Stimulated activated CD8-positive, alpha-beta memory T cell treated with anti-CD3 and anti-CD28 coated beads, Interleukin-7, amount 100 ng/mL, for 1 hour (primary cell): ENCODE measurements at places on chromosomes 13 and 19.

DNA sequence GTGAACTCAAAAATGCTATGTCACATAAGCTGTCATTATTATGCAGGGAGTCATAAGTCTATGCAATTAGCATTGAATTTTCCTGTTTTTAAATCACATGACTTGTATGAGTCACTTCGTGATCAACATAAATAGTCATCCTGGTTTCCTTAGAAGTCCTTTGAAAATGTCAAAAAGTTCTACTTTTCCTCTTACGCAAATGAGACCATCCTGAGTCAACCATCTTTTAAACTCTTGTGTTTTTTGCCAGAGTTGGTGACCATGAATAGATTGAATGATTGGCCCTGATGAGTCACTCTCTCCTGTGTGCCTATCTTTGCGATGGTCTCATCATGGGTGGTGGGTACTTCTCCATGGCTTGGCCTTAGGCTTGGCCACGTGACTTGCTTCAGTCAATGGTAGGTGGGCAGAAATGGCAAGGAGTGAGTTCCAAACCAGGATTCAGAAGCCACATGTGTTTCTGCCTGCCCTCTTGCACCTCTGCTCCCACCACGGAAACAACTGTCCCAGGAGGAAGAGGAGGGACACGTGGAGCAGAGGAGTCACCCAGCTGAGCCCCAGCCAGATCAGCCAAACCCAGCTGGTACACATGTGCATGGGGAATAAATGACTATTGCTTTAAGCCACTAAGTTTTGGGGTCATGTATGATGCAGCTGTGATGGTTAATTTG lies 123.5 kb upstream of the CACNA1A start:
- DNase-seq = no peak

- no peak for DNase-seq
Observed at GRCh38 chr19:12778017-12778904, 2.9 kb upstream of the HOOK2 start.

- no peak for DNase-seq
Observed at GRCh38 chr13:95896301-95896700, 156.9 kb downstream of the UGGT2 start.

DNA sequence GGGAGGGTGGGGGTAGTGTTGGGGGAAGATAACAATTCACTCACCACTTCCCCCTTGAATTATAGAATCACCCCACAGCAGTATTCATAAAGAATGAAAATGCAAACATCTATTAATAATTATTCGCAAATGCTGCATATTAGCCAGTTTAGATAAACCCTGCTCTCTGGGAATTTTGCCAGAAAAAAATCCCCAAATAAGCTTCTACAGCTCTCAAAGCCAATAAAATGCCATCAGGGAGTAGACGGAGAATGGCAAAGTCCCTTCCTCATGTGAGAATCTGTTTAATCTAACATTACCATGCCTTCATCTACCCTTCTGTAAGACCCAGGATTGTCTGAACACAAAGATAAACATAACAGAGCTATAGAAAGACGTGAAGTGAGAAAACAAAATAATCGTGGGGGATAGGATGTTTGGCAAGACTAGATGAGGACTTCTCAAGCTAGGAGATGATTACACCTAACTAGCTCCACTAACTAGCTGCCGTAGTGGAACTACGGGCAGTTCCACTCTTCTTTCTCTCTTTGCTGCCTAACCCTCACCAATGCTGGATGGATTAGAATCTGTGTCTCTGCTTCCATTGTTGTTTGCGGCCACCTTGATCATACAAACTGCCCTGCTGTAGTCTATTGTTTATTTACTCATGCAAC lies 32.4 kb upstream of the CACNA1A start:
- DNase-seq = no peak

GRCh38 chr13:46675016-46675415 lies 121.9 kb downstream of the ESD start:
- DNase-seq = no peak

DNA sequence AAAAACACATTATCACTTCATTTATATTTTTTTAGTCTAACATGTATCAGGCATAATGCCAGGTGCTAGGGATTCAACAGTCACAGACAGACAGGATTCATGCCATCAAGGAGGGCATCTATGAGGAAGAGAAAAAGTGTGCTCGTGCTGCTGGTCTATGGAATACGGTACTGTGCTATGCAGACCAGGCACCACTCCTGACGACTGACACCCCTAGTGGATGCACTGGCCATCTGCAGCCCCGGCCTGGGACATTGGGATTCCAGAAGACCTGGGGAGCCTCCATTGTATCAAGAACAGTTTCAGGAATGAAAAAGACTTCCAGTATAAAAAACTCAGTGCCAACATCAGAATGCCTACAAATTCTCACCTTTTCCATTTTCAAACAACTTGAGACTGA lies 94.0 kb downstream of the KLF12 start:
- DNase-seq = no peak

DNA sequence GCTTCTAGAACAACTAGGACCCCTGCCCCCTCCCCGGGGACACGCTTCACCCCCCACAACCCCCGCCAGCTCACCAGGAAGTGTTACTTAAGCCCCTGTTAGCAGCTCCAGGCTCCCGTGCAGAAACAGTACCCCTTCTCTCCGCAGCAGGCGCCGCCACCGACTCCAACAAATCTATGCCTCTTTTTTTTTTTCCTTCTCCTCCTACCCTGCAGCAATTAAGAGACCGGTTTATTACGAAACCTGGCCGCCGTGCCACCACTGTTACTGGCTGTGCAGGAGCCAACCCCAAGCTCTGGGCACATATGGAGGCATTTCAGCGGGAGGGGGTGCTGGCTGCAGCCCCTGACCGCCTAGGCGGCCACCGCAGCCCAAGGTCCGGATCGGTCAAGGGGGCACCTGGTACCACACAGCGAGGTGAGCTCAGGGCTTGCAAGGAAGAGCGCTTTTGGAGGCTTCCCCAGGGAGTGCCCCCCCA lies 2.4 kb downstream of the GADD45B start:
- peak; percentile 10 for DNase-seq

GRCh38 chr13:79237981-79238380 lies 168.1 kb downstream of the RBM26 start:
- DNase-seq = no peak

DNA sequence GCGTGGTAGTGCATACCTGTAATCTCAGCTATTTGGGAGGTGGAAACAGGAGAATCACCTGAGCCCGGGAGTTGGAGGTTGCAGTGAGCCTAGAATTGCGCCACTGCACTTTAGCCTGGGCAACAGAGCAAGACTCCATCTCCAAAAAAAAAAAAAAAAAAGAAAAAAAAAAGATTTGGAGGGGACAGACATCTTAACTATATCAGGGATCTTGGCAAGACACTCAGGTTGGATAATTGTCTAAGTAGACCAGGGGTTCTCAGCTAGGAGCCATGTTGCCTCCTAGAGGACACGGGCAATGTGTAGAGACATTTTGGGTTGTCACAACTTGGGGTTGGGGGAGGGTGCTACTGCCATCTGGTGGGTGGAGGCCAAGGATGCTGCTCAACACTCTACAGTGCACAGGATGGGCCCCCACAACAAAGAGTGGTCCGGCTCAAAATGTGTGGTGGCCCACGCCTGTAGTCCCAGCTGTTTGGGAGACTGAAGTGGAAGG lies 1.9 kb upstream of the ZNF580 start:
- no peak for DNase-seq

- no peak for DNase-seq
Observed at GRCh38 chr13:114079601-114080536, 52.6 kb downstream of the RASA3 start.

DNA sequence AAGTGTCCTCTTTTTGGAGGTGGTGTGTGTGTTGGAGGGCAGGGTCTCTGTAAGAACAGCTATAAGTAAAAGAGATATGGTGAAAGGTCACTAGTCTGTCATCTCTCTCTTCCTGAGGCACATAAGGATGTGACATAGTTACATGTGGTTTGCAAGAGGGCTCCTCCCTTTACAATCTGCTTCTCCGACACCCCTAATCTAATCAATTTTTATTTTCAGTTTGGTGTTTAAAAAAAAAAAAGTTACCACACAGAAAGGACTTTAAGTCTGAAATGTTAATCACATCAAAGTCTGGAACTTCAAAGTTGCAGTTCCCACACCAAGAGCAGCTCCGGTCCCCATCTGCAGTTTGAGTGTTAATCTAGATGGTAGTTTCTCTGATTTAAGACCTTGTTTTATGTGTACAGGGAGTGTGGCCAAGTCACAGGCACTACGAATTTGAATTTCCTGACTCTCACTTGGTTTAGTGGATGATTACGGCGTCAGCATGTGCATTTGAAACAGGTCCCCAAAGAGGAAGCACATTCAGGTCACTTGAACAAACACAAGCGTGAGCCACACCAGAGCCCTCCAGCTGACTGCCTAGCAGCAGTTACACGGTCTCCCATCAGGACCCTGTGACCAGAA lies 53.1 kb downstream of the FOXO1 start:
- DNase-seq = peak; percentile 20

DNA sequence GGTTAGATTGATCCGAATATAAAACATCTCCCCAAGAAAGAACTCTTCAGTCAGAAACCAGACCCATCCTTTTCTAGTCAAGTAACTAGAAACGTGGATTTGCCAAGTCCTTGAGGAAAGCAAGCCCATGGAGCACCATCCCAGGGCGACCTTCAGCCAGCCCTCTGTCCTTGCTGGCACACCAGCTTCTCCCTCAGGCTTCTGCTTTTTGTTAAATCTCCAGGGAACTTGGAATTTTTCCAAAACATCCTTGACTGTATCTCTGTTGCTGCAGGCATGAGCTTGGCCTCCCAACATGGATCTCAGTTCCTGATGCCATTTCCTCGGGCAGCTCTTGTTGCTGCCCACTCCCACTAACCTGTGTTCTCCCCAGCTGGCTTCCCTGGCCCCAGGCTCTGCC lies 27.1 kb upstream of the C1QTNF9 start:
- DNase-seq = no peak

DNA sequence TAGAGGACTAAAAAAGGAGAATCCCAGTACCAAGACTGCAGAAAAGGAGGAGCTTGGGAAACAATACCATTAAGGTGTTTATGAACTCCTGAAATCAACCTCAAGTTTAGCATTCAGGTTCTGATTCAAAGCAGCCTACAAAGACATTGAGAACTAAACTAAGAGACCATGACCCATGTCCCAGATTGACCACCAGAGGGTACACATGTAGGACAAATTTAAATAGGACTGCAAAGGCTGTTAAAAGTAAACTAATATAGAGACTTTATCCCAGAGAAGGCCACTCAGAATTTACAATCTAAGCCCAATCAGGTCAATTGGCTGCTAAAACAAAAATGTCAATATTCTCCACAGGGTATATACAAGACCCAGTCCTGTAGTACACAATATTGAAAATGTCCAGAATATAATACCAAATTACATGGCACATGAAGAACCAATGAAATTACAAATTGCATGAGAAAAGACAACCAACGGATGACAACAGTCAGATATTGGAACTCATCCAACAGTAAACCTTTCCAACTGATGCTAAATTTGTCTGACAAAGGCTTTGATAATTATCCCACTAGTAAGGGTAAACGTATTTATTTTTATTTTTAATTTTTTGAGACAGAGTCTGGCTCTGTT lies 682.4 kb downstream of the UQCRFS1 start:
- DNase-seq = no peak

- DNase-seq = no peak
Observed at GRCh38 chr19:54608792-54609191, 15.4 kb downstream of the LILRA1 start.

GRCh38 chr19:35689836-35690235 lies 14.5 kb upstream of the ZBTB32 start:
- DNase-seq = no peak

GRCh38 chr13:44052780-44053184 lies 173.1 kb downstream of the LACC1 start:
- DNase-seq = no peak

DNA sequence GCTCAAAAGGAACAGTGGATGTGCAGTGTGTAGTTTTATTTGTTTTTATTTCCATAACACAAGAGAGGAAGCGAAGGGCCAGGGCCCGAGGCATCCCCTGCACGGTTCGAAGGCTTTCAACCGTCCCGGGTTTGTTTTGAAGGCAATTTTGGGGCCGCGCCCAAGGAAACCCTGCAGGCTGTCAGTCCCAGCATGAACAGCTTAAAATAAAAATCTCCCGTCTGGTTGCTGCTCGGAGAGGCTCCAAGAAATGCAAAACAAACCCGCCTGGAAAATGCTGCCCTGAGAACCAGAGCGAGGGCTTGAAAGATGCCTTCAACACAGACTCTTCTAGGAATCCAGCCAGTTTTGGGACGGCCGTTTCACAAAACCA lies 16.0 kb downstream of the LSM4 start:
- DNase-seq = no peak

DNA sequence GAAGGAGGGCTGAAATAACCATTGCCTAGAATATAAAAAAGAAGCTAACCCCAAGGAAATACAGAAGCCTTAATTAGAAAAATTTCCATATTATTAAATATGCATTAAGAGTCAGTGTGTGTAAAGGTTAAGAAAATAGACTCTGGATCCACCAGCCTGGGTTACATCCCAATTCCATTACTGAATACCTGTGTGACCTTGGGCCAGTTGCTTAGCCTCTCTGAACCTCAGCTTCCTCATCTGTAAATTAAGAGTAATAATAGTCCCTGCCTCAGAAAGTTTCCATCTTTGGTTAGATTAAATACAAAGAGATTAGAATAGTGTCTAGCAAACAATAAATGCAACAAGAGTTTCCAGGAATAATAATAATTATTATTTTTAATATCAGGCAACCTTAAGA lies 54.5 kb downstream of the ATP7B start:
- DNase-seq = no peak

- DNase-seq = no peak
Observed at GRCh38 chr13:59458908-59459579, 704.7 kb downstream of the DIAPH3 start.

DNA sequence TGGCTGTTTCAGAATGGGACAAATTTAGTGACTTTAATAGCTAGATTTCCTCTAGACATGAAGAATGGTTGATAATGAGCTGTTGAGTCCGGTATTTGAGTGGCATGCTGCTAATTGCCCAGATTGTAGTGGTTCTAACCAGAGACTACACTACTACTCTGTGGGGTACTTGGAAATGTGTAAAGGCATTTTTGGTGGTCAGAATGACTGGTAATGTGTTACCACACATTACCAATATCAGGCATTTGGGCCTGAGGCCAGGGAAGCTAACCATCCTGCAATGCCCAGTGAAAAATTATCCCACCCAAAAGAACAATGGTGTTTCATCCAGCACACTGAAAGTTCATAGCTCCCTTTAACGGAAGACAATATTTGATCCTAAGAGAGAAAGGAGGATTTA lies 17.5 kb upstream of the N4BP2L1 start:
- no peak for DNase-seq

DNA sequence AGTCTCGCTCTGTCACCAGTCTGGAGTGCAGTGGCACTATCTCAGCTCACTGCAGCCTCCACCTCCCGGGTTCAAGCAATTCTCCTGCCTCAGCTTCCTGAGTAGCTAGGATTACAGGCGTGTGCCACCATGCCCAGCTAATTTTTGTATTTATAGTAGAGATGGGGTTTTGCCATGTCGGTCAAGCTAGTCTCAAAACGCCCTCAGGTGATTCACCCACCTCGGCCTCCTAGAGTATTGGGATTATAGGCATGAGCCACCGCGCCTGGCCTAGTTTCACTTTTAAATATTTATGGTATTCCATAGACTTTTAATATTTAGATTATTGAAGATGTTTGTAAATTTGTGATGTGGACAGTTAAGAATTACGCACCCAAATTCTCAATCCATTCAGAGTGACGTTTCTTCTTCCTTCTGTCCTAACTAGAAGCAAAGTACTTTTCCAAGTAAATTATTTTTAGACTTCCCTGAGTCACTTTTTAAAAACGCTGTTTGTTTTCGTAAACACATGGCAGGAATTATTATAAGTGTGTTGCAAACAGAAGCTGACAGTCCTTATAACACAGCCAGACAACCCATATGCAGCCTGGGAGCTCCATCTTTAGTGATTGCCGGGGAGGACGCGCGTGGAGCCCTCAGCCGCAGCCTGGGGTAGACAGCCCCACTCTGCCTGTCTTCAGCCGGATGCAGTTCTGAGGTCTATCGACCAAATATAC lies 131.7 kb downstream of the ATP11A start:
- DNase-seq = no peak
